ENCODE measurements at places on chromosomes 16 and 17.

DNA sequence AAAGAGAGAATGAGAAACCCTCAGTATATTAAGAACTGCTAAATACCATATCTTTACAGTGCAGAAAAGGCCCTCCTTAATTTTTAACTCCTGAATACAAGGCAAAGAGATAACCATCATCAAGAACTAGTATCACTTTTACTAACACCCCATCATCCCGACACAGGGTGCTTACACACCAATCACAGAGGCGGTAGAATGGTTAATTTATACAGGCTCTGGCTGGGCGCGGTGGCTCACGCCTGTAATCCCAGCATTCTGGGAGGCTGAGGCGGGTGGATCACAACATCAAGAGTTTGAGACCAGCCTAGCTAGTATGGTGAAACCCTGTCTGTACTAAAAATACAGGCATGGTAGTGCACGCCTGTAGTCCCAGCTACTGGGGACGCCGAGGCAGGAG lies 4.2 kb downstream of the PSMD12 start:
- no peak for DNase-seq

DNA sequence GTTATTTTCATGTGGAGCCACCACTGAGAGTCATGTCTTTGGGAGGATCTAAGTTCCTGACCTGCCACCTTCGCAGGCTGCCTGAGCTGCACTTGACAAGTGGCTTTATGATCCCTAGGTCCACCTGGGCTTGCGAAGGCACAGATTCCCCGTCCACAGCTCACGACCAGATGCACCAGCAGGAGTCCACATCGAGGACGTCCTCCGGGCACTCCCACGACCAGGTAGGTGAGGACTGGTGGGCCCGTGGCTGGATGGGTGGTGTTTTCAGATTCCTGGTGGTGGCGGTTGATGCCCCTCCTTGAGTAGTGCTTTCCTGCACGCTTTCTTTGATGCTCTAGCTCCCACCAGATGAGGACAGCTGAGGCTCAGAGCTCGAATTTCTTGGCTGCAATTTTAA lies 14.8 kb downstream of the FAM234A start:
- DNase-seq, result no peak

GRCh38 chr16:75943705-75944514 lies 217.6 kb upstream of the CPHXL start:
- DNase-seq, result no peak

DNA sequence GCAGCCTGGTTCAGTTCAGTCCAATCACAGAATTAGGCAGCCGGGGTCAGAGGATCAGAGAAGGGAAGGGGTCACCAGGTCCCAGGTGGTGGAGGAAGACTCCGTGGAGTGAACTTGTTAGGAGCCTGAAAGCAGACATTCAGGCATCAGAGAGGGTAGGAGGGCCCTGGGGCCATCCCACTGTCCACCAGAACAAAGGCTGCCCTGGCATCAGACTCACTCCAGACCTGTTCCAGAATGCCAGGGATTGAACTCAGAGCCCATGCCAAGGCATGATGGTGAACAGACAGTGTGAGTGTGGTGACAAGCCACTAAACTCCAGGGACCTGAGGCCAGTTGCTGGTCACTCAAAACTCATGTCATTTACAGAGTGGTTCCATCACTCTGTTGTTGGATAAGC lies 37.6 kb downstream of the B4GALNT2 start:
- no peak for DNase-seq

- DNase-seq, result peak; percentile 39
Measured at GRCh38 chr17:77571155-77571981, 387.1 kb upstream of the TNRC6C start.

DNA sequence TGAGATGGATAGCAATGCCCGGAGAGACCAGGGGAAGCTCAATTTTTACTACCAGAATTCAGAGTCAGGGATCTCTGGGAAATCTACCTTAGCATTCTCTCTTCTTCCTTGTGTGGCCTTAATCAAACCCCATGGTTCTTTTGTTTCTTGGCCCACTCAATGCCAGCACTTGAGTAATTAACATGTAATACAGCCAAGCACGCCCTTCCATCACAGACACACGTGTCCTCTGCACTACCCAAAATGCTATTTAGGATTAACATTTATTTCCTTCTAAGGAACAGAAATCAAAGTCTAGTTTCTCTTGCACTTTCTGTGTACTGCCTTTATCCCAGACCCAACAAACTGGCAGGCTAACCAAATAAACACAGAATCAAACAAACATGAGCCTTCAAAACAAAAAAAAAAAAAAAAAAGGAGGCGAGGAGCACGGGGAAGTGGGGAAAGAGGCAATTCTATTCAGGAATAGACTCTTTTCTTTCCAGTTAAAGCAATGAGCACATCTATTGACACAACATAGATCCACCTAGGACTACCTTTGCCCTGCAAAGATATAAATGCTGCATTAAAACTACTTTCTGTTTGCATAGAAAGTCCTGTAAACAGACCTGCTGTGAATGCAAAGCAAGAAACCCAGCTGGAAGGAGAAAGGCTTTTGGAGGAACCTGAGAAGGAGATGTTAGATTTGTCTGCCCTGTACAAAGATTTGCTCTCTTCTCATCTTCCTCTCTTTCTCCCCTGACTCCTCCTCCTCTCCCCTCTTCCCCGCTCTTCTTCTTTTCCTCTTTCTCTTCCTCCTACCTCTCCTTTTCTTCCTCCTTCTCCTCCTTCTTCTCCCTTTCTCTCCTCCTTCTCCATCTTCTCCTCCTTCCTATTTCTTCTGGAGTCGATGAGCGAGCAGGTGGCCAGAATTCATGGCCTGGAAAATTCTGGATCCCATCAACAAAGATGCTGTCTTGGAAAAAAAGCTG lies 294.4 kb downstream of the NPIPA8 start:
- DNase-seq, result no peak

GRCh38 chr16:51163366-51163765 lies 12.3 kb upstream of the SALL1 start:
- DNase-seq, result no peak

- no peak for DNase-seq
Measured at GRCh38 chr17:252456-252855, 71.0 kb upstream of the DOC2B start.

- no peak for DNase-seq
Measured at GRCh38 chr17:17740615-17741348, 59.5 kb downstream of the RAI1 start.

- no peak for DNase-seq
Measured at GRCh38 chr17:43698678-43699437, 37.1 kb upstream of the MEOX1 start.

DNA sequence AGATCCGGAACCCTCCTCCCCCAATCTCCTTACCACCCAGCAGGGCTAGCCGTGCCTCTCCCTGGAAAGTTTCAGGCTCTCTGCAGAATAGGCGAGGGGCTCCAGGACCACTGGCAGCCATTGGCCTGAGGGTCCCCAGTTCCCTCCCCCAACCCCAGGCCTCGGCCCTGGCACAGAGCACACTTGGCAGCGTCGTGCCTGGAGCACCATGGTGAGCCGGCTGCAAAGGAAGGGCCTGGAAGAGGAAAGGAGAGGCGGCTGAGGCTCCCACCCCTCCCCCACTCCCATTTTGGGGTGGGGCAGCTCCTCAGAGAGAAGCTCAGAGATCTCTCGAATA lies 369 bp upstream of the BTBD17 start:
- DNase-seq, result no peak

GRCh38 chr16:87487361-87487924 lies 5.4 kb downstream of the ZCCHC14 start:
- DNase-seq, result peak; percentile 84

- no peak for DNase-seq
Measured at GRCh38 chr17:81710514-81711308, 1.4 kb upstream of the SLC25A10 start.

- no peak for DNase-seq
Measured at GRCh38 chr16:2199621-2200139, 3.3 kb upstream of the CASKIN1 start.

DNA sequence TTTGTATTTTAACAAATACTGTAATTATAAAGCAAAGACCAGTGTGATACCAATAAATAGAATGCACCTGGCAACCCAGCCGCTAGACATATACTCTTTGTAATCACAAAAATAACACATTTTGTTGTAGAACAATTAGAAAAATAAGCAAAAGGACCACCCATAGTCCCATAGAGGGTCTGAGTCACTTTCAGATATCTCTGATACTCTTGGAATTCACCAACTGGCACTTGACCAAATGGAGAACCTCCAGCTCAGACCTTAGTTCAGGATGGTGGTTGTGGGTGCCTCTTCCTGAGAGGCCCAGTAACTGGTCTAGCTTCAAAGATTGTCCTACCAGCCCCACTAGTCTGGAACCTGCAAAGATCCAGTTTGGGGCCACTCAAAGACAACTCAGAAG lies 789 bp upstream of the TERF2 start:
- DNase-seq, result no peak

DNA sequence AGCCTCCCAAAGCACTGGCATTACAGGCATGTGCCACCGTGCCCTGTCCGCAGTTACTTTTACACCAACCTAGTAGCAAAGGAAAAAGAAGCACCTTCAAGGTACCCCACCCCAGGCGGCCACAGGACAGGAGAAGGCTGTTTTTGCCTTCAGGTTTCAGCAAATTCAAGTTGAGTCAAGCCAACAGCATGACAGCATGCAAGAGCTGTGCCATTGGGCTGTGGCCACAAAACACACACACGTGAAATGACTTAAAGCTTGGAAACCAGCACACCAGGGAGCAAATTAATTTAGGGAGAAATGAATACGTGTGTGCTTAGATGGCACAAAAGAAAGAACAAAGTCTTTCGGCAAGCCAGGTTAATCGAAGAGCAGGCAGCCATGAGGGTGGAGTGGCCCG lies 39.7 kb downstream of the ERCC4 start:
- no peak for DNase-seq

GRCh38 chr16:72442385-72443158 lies 270.6 kb upstream of the PMFBP1 start:
- no peak for DNase-seq

GRCh38 chr16:1082266-1082951 lies 9.9 kb downstream of the SSTR5 start:
- DNase-seq, result no peak

DNA sequence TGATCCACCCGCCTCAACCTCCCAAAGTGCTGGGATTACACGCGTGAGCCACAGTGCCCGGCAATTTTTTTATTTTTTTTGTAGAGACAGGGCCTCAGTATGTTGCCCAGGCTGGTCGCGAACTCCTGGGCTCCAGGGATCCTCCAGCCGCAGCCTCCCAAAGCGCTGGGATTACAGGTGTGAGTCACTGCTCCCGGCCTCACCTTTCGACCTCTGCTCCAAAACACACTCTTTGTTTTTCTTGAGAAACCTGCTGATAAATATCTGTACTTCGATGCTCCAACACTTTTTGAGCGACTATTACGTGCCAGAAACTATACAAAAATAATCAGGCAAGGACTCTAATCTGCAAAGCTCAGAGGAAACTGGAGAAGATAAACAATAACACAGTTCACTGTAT lies 1.0 kb downstream of the MED1 start:
- DNase-seq, result no peak

DNA sequence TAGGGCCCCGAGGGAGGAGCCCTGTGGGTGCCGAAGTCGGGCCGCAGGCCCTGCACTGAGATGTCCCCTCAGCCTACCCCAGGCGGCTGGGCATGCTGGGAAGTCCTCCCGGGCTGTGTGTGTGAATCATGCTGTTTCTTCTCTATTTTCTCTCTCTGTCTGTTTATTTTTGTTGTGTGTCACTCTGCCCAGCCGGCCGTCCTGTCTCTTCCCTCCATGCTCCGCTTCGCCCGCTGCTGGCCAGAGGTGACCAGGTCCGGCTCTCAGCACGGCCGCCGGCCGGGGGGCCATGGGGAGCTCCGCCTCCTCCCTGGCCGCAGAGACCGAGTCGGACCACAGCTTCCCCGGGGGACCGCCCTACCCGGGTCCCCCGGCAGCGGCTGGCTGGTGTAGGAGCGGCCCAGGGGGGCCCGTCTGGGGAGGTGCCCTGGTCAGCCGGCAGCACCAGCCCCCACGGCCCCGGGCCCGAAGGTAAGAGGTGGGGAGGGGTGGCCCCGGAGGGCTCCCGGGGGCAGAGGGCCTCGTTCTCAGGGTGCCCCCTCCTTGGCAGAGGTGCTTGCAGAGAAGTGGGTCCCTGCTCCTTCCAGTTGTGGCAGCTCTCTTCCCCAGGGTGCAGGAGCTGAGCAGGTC lies 12.5 kb downstream of the CAPN15 start:
- DNase-seq, result no peak

DNA sequence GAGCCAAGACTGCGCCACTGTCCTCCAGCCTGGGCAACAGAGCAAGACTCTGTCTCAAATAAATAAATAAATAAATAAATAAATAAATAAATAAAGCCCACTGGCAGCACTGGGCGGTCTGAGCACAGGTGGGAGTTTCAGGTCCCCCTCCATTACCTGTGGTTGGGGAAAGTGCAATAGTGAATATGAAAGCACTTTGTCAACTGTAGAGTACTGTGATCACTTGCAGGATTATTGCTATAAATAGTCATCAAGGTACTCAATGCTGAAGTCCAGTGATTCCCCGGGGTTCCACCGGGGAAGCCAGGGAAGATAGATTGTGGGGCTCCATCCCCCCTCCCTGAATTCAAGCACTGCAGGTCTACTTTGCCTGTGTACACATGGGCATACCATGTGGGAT lies 42.7 kb upstream of the CPNE2 start:
- no peak for DNase-seq

GRCh38 chr16:17070882-17071592 lies 399.7 kb downstream of the XYLT1 start:
- DNase-seq, result peak; percentile 79

DNA sequence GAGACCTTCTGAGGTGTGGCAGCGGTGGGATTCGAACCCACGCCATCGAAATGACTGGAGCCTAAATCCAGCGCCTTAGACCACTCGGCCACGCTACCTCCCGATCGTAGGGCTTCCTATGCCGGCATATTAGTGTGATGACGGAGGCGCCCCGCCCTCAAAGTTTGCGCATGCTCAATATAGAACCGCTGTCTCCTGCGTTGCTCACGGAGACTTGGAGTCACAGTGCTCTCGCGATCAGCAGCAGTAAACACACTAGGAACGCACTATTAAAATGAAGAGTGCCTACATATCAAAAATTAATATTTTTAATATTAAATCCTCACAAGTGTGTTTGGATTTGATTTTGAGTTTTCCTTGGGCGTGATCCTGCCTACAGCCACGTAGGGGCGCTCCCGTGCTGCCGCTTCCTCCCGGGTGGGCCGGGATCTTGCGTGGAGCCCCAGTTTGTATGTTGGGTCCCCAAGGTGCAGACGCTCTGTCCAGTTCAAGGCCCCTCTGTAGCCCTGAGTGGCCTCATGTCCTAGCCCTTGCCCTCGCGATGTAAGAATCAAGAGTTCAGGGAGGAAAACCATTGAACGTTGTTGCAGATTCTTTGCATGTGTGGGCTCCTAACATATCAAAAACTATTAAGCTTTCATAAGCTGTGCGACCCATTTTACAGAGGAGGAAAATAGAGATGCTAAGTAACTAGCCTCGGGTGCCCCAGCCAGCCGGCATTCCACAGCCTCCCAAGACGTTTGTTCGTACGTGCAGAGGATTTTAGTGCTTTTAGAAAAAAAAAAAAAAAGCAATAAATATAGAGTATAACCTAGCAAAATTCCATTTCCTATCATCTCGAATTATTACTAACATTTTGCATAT lies 10.2 kb upstream of the EEF2K start:
- peak; percentile 88 for DNase-seq

DNA sequence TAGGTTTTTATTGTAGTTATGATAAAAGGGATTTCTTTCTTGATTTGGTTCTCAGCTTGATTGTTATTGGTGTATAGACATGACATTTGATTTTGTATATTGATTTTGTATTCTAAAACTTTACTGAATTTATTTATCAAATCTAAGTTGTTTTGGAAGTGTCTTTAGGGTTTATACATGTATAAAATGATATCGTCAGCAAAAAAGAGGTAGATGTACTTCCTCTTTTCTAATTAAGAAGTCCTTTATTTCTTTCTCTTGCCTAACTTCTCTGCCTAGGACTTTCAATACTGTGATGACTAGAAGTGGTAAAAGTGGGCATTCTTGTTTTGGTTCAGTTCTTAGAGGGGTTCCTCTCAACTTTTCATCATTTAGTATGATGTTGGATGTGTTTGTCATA lies 487.3 kb upstream of the KIF2B start:
- no peak for DNase-seq

All from GM23338 (cell line).